ENCODE measurements at places on chromosomes 7 and 10. TPM values are rescaled to one million over a fixed set of nuclear protein-coding genes. Genes with fewer than 3 reads are reported as not detected.

The PRLHR gene
- total RNA-seq = not detected

The IL15RA gene
- 3.6 TPM for total RNA-seq

The PSMC2 gene
- total RNA-seq = 209 TPM

The IDE gene
- total RNA-seq = 32.2 TPM

The TLX1 gene
- total RNA-seq = not detected

The NPY4R2 gene
- not detected for total RNA-seq

The EXOSC1 gene
- 41.4 TPM for total RNA-seq

The ATG9B gene
- 1.00 TPM for total RNA-seq

The CRPPA gene
- 0.34 TPM for total RNA-seq

The XRCC2 gene
- total RNA-seq = 0.28 TPM

The HOXA11 gene
- not detected for total RNA-seq

The PLPP4 gene
- total RNA-seq = 0.34 TPM

The ACTL6B gene
- not detected for total RNA-seq

The PHKG1 gene
- total RNA-seq = 0.50 TPM

The IQCE gene
- 13.4 TPM for total RNA-seq

The ASIC3 gene
- 0.34 TPM for total RNA-seq

The SPAM1 gene
- not detected for total RNA-seq

The AKR1C2 gene
- total RNA-seq = 256 TPM

The FRMPD2 gene
- under 0.01 TPM for total RNA-seq

The GJD4 gene
- total RNA-seq = 0.07 TPM

The NKX2-3 gene
- total RNA-seq = not detected

The HTR5A gene
- total RNA-seq = not detected

The HSPA12A gene
- total RNA-seq = 9.1 TPM

The ZNF467 gene
- total RNA-seq = 3.6 TPM

The CLRN3 gene
- total RNA-seq = not detected

The DYDC2 gene
- not detected for total RNA-seq

The GALNT17 gene
- not detected for total RNA-seq

The CLEC2L gene
- not detected for total RNA-seq

The ARHGEF5 gene
- total RNA-seq = 24.9 TPM

The MYL10 gene
- total RNA-seq = not detected

The SLC26A3 gene
- total RNA-seq = 0.14 TPM

The JCAD gene
- under 0.01 TPM for total RNA-seq

The SPRN gene
- not detected for total RNA-seq

The ATRNL1 gene
- under 0.01 TPM for total RNA-seq

The CCDC146 gene
- total RNA-seq = 6.8 TPM

The STEAP2 gene
- 2.7 TPM for total RNA-seq

The SPDYE6 gene
- total RNA-seq = not detected

The GIMAP4 gene
- total RNA-seq = not detected

The IFIT1B gene
- not detected for total RNA-seq

The ORC5 gene
- 68.7 TPM for total RNA-seq

The OR9A2 gene
- not detected for total RNA-seq

The NEUROD6 gene
- not detected for total RNA-seq

The PRKAR2B gene
- not detected for total RNA-seq

The ERVW-1 gene
- total RNA-seq = not detected

The HOXA2 gene
- total RNA-seq = not detected

The ASZ1 gene
- not detected for total RNA-seq

The HMX3 gene
- total RNA-seq = 0.07 TPM

The TCAF2 gene
- total RNA-seq = 0.34 TPM

The SUN3 gene
- 1.4 TPM for total RNA-seq

The PRKG1 gene
- 1.0 TPM for total RNA-seq

The FXYD4 gene
- total RNA-seq = not detected

The NODAL gene
- total RNA-seq = not detected

The CALHM1 gene
- total RNA-seq = not detected

The SPDYE8 gene
- total RNA-seq = not detected

The CCDC126 gene
- total RNA-seq = 19.5 TPM
